ENCODE measurements at places on chromosomes 11 and 22. TPM values are rescaled to one million over a fixed set of nuclear protein-coding genes. Genes with fewer than 3 reads are reported as not detected.

The ISX gene
- total RNA-seq, result not detected

The IL18 gene
- total RNA-seq, result 0.94 TPM

The KCNA4 gene
- not detected for total RNA-seq

The ARHGAP1 gene
- total RNA-seq, result 58.0 TPM

The OR52N4 gene
- total RNA-seq, result 1.4 TPM

The ASPHD2 gene
- 1.6 TPM for total RNA-seq

The FREY1 gene
- 3.1 TPM for total RNA-seq

GRCh38 chr11:27754035-27755017 is 54.1 kb upstream of the BDNF start:
- no peak for DNase-seq

DNA sequence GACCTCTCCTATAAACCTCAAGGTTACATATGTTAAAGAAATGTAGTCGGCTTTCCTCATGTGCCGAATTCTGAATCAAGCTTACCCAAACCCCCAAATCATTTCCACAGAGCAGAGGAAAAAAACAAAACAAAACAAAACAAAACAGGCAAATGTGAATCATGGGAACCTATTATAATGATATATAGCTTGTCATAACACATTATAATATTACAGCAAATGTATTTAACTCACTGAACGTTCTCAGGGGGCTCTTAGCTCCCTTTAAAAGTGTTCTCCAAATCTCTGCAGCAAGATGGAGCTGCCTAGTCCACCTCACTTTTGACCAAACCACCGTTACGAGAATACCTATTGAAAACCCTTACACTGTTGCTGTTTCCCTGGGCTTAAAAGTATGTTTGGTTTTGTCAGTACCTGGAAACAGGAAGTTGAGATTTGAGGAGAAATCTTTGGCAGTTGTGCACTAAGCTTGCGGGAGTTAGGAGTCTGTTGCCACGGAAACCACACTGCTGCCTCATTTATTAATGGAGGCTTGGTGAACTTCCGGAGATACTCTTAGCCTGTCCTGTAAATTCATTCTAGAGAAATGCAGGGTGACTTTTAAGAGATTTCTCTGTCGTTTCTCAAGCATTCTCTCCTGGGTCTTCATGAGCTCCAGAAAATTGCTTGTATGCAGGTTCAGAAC is 167.0 kb upstream of the RASSF10 start:
- no peak for DNase-seq

DNA sequence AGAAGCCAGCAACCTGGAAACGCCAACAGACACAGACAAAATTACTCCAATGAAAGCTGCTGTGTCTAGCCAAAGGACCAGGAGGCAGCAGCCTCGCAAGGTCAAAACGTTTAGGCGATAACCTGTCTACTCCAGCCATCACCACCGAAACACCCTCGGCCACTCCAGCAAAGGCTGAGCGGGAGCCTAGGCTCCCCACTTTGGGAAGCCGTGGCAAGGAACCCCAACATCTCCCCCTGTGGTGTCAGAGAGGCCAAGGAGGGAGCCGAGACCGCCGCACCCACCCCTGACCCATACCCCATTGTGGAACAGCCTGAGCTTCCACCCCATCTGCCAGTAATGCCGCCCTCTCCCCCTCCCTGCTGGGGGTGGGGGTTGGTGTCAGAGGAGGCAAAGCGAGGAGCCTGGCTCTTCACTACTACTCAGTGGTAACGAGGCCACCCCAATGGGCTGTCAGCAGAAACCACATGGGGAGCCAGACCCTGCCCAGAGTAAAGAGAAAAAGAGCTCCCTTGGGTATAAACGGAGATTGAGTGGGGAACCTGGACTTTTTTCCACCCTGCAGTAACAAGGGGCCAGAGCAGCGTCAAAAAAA is 33.9 kb upstream of the SEPTIN5 start:
- no peak for DNase-seq

DNA sequence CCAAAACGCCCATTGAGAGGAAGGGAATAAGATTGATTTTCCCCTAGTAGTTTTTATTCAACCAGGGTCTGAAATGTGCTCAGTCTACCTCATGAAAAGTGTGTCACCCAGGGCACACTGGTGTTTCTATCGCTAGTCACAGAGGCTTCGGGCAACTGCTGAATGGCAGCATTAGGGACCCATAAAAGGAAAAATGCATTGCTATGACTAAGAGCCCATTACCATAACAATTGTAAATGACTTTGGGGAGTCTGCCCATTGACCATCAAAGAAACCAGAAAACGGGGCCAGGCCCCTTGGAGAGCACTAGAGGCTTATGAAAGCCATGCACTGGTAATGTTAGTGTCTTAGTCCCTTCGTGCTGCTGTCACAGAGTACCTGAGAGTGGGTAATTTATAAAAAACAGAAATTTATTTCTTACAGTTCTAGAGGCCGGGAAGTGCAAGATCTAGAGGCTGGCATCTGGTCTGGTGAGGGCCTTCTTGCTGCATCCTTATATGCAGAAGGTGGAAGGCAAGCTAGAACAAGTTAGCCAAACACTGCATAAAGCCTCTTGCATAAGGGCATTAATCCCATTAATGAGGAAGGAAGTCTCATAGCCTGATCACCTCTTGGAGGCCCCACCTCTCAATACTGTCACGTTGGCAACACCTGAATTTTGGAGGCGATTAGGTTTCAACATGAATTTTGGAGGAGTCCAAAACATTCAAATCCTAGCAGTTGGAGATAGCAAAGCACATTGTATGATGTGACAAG is 306.7 kb downstream of the ST3GAL4 start:
- no peak for DNase-seq

GRCh38 chr22:30307041-30307574 is 17.8 kb upstream of the CASTOR1 start:
- no peak for DNase-seq

GRCh38 chr11:70397983-70398833 is at the start of gene CTTN:
Gene CTTN (plus strand): TSS chr11:70398529. CDS start chr11:70407298, 8,769 bp downstream.
- peak; percentile 45 for DNase-seq

GRCh38 chr11:28366549-28367346 is 258.6 kb downstream of the METTL15 start:
- no peak for DNase-seq

- no peak for DNase-seq
Measured at GRCh38 chr11:26976389-26976788, 17.5 kb upstream of the FIBIN start.

DNA sequence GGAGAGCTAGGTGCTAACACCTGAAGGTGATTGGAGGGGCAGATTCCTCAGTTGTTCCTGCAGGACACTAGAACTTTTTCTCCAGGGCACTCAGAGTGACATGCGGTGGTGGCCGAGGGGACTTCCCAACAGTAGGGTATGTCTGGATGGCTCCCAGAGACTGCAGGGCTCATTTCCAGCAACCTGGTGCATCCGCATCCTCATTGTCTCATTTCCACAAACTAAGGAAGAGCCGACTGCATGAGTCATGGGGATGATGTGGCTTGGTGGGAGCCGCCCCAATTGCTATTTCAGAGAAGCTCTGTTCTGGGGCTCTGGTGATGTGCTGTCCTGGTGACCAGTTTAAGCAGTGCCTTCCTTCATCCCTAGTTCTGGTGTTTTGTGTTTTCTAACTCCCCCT is 2.8 kb upstream of the ROBO4 start:
- DNase-seq, result no peak

DNA sequence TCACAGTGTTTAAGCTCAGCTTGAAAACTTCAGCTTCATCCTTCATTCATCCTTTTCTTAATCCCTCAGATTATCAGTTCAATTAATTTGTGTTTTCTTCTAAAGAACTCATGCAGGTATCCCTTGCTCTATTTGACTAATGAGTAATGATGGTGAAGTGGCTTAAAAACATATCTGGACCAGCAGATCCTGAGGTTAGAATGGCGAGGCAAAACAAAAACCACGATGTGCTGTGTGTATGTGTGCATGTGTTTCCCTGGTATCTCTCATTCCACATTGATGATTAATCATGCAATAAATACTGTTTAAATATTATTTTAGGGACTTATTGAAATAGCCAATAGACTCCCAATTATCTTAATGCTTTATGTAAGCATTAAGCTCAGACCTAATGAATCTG is 437.0 kb downstream of the DYNC2H1 start:
- no peak for DNase-seq

DNA sequence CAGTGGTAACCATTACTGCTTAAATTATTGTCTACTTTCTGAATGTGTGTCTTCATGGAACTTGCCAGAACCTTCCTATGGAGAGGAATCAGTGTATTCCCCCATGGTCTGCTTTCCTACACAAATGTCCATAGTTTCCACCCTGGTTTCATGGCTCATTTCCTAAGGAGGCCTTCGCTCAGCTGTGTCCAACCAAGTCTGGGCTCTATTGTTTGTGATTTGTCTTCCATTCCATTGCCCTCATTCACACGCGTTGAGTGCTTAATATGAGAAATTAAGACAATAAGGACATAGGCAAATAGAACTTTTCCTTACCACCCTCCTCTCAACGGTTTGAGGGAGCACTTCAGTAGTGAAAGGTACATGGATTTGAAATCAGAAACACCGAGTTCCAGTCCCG is 510.6 kb downstream of the NTM start:
- DNase-seq, result no peak

GRCh38 chr11:9565822-9566560 is 7.5 kb upstream of the WEE1 start:
- no peak for DNase-seq

DNA sequence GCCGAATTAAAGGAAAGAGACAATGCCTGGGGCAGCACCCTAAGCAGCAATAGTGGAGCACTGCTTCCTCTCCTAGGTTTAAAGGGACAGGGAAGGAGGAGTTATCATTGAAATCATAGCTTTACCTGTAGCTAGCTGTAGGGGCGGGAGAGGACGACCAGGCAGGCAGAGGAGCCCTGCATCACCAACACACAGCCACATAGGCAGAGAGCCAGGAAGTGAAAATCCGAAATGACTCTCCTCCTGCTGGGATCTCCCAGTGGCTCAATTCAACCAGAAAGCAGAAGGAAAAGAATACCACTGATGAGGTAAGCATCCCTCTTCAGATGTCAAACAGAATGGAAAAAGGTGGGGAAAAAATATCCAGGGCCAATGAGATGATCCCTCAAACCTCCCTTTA is 20.4 kb downstream of the MRGPRX4 start:
- no peak for DNase-seq

- no peak for DNase-seq
Measured at GRCh38 chr22:43273902-43274484, 69.2 kb downstream of the SCUBE1 start.

- DNase-seq, result no peak
Measured at GRCh38 chr11:61851113-61851899, 23.2 kb downstream of the FADS2 start.

DNA sequence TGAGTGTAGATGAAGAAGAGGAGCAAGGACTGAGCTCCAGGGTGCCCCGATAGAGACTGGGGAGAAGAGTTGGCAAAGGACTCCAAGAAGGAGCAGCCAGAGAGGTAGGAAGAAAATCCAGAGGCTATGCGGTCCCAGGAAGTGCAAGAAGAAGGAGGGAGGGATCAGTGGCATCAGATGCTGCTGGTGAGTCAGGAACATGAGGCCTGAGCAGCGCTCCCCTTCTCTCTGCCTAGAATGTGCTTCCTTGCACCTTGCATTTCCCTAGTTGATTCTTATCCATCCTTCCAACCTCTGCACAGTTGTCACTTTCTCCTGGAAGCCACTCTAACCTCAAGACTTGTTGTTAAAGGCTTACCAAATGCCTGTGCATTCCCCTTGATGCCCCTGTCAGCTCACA is 21.3 kb downstream of the KCNC1 start:
- no peak for DNase-seq

DNA sequence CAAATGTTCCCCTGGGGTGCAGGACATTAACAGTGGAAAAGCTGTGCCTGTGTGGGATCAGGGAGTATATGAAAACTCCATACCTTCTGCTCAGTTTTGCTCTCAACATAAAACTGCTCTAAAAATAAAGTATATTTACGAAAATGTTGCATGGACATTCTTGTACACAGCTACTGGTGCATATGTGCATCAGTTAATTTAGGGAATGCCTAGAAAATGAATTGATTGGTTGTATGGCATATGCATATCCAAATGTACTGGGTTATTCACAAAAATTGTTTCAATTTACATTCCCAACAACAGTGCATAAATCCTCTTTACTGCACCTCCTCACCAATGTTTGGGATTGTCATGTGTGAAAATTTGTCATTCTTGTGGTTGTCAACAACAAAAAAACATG is 251.1 kb upstream of the MPPED2 start:
- DNase-seq, result no peak

DNA sequence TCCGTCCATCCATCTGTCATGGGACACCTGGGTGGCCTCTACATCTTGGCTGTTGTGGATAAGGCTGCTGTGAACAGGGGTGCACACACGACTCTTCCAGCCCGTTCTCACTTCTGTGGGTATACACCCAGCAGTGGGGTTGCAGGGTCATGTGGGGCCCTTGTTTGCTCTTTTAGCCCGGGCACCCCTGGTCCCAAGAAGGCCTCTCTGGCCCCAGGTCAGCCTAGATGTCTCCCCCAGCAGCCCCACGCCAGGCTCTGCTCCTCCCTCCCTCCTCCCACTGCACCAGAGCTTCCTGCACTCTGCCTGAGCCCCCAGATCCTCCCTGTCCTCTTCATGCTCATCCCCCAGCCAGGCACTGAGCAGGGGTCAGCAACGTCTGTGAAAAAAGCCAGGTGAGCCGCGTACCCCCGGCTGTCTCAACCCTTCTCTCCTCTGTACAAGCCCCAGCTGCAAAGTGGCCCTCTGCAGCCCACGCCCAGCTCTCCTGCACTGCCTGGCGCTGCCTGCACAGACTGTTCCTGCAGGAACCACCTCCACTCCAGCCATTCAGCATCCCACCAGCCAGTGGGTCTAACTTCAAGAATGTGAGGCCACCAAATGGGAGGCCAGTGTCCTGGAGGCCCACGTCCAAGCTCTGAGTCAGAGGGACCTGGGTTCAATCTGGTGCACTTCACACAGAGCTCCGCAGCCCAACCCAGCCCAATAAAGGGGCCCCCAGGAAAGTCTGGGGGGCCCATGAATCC is 1508.9 kb downstream of the BRD1 start:
- DNase-seq, result peak; percentile 1

DNA sequence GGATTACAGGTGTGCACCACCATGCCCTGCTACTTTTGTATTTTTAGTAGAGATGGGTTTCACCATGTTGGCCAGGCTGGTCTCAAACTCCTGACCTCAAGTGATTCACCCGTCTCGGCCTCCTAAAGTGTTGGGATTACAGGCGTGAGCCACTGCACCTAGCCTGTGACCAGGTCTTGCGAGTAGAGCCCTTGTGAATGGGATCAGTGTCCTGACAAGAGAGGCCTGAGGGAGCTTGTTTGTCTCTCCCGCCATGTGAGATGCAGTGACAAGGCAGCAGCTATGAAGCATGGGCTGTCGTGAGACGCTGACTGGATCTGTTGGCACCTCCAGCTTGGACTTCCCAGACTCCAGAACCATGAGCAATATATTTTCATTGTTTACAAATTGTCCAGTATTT is 69.3 kb downstream of the LRRC32 start:
- no peak for DNase-seq

DNA sequence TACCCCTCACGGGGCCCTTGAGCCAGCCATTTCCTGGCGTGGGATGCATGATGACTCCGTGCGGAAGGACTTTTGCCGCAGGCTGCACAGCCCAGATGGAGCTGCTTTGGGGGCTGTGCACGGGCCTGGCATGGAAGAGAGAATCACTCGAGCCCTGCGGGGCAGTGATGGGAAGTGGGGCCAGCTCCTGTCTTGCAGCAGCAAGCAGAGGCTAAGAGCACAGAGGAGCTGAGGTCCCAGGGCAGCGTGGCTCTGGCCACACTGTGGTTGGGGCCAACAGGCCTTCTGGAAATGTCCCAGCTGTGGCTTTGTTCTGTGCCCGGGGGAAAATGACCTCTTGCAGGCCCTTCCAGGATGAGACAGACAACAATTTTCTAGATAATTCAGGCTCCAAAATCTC is 92.7 kb upstream of the TIMP3 start:
- DNase-seq, result no peak
